ENCODE measurements at places on chromosomes 16 and 17.
A peak's percentile ranks its signal among the peaks of the same experiment; 100 is the strongest.

GRCh38 chr16:56589141-56590039, at the start of gene MT3:
Gene MT3, plus strand, starts transcription at chr16:56589528. Its CDS starts 63 bp downstream, at chr16:56589591.
- no peak for ATAC-seq

DNA sequence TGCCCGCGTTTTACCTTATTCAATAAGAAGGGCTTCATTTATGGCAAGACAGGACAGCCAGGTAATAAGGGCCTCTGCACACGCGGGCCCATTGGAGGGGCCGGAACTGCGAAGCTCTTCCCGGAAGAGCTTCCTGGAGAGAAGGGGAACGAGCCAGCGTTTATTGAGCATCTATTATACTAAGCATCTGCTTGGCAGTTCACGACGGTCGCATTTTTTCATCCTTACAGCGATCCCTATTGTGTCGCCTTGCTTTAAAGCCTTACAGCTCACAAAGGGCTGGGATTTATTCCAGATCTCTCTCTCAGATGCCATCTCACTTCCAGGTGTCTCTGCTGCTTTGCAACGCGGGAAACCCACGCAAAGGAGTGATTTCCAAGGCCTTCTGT, 546 bp downstream of the ZPBP2 start:
- ATAC-seq, result no peak

- ATAC-seq, result peak; percentile 18
These were observed 7.8 kb downstream of the SUPT4H1 start for GRCh38 chr17:58344047-58344790.

DNA sequence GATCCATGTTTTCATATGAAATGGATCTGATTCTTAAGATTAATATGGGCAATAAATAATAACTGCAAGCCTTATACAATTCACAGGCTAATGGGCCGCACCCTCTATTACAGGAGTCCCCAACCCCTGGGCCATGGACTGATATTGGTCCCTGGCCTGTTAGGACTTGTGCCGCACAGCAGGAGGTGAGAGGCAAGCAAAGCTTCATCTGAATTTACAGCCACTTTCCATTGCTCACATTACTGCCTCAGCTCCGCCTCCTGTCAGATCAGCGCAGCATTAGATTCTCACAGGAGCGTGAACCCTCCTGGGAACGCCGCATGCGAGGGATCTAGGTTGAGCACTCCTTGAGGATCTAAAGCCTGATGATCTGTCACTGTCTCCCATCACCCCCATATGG, 26.8 kb downstream of the METTL16 start:
- ATAC-seq, result no peak

DNA sequence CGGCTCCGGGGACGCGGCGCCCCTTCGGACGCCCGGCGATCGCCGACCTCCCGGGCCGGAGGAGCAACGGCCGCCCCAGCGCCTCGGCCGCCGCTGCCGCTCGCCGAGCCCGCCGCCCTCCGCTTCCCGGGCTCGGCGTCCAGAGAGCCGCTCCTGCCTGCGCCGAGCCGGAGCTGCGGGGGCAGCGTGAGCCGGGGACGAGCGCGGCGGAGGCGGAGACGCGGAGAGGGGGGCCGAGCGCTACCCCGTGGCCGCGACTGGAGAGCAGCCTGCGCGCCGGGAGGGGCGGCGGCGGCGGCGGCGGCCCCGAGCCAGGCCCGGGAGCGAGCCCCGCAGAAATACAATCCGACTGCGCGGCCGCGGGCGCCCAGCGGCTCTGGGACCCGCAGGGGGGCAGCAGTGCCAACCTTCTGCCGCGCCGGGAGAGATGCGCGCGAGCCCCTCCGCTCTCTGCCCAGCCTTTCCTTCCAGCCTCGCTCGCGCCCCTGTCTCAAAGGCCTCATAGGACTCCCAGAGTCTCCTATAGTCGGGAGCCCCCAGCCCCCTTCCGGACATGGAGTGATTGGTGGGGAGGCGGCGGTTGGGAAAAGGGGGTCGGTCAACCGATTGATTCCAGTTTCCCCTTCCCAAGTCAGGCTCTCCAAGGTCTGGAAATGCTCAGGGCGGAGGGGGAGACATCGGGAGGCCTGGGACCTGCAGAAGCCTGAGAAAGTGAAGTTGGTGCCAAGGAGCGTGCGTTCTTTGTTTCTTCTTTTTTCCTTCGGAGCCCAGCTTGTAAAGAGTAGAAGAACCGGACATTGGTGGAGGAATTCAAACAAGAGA, 1.0 kb upstream of the SDK2 start:
- peak; percentile 73 for ATAC-seq

DNA sequence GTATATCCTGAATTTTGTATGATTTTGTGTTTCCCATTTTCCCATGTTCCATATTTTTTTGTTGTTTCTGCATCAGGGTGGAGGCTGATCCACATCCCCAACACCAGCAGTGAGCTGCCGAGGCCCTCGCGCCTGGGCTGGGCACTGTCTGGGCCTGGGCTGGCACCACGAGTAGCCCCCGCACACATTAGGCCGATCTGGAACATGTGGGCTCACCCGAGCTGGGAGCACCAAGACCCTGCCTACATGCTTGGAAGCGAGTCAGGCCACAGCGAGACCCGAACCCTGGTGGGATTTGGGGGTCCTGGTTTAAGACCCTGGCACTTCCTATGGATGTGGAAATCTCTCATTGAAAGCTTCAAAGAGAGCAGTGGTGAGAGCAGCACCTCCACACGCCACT, 8.5 kb downstream of the KCTD5 start:
- no peak for ATAC-seq

GRCh38 chr16:64977206-64977920, 144.5 kb downstream of the CDH11 start:
- ATAC-seq, result no peak
